ENCODE measurements at places on chromosomes 3 and 15.

GRCh38 chr3:138359919-138360868 is 11.8 kb downstream of the MRAS start:
- no peak for DNase-seq

GRCh38 chr3:143910756-143911155 is 60.9 kb upstream of the DIPK2A start:
- no peak for DNase-seq

DNA sequence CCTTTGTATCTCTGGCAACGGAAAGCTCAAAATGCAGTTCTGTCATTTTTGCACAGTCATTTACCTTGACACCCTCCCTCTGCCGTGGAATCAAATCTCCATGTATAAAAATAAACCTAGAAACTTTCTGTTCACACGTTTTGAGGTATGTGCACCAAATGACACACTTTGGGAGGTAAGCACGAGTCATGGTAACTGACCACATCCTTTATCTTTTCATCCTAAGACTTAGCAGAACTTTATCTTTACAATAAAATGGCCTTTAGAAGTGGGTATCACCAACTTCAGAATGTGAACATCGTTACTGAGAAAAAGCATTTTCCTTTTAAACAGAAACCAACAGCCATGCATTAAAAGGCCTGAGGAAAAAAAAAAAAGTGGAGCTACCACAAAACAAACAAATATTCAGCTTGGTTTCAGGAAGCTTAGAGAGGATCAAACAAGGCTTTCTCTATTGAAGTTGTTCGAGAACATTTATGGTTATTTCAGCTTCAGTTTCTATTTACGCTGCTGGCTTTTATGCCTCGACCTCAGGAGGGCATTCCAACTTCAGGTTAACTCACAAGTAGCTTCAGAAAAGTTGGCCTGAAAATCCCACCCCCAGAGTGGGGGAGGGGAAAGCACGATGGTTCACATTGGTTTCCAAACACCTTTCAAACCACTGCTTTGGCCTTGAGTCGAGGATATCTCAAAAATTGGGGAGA is 171.1 kb upstream of the ICE2 start:
- DNase-seq, result peak; percentile 86

DNA sequence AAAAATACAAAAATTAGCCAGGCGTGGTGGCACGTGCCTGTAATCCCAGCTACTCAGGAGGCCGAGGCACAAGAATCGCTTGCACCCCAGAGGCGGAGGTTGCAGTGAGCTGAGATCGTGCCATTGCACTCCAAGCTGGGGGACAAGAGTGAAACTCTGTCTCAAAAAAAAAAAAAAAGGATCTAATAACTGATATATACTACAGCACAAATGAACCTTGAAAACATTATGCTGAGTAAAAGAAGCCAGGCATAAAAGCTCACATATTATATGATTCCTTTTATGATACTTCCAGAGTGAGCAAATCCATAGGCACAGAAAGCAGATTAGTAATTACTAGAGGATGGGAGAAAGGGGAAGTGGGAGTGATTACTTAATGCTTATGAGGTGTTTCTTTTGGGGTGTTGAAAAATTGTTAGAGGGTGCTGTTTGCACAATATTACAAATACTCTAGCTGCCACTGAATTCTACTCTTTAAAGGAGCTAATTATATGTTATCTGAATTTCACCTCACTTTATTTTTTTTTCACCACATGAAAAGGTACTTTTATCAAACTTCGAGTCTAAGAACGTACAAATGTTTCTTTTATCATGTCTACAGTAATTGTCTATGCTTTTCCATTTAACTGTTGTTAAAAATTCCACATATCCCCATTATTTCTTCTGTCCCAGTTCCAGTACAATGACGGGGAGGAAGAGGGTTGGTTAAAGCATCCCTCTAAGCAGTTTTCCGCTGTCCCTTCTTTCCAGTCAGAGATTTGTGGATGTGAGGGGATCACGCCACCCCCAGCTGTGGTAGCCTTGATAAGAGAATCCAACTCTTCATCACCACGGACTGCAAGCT is 77.7 kb upstream of the FAM174B start:
- DNase-seq, result no peak

DNA sequence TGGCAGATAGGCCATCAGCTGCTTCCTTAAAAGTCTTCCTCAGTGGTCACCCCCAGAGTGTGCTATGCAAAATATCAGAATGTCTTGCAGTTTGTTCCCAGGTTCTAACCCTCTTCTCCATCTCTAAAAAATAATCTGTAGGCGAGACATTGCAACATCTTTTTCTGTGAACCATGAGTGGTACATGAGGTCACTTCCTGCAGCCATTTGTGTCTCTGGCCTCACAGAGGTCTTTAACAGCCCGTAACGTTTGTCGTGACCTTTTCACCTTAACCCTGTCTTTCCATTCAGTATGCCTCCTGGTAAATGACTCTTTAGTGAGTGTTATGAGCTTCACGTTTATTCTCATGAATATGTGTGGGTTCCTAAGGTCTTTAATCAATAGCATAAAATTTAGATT is 145.4 kb downstream of the KLHL25 start:
- peak; percentile 48 for DNase-seq

GRCh38 chr3:58463181-58463941 is 28.5 kb upstream of the KCTD6 start:
- DNase-seq, result peak; percentile 94

GRCh38 chr15:88610701-88611231 is 10.4 kb upstream of the AEN start:
- DNase-seq, result no peak

DNA sequence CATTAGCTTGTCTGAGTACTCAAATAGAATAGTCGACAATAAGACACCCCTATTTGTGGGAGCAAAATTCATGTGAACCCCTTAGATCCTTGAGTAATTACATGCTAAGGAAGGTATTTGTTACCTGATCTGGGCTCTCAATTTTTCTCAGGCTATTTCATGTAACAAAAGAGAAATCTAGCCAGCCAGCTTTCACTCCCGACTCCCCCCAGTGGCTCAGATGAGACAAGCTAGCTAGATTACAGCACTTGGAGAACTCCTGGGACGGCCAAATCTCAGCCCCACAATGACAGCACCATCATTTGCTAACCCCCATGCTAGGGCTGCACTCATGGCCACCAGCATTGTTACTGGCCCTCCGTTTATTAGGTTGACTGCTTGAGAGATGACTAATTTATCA is 41.3 kb downstream of the GLDN start:
- DNase-seq, result peak; percentile 15

- no peak for DNase-seq
Observed at GRCh38 chr3:53142986-53143385, 12.8 kb upstream of the RFT1 start.

GRCh38 chr3:155512175-155512866 is 218.8 kb upstream of the STRIT1 start:
- DNase-seq, result no peak

GRCh38 chr3:44685128-44685800 is 27.2 kb upstream of the ZNF502 start:
- DNase-seq, result peak; percentile 4

- DNase-seq, result peak; percentile 73
Observed at GRCh38 chr3:69739204-69740102, at the start of gene MITF. MITF (plus strand) TSS chr3:69739464; CDS start chr3:69739598, 134 bp downstream.

DNA sequence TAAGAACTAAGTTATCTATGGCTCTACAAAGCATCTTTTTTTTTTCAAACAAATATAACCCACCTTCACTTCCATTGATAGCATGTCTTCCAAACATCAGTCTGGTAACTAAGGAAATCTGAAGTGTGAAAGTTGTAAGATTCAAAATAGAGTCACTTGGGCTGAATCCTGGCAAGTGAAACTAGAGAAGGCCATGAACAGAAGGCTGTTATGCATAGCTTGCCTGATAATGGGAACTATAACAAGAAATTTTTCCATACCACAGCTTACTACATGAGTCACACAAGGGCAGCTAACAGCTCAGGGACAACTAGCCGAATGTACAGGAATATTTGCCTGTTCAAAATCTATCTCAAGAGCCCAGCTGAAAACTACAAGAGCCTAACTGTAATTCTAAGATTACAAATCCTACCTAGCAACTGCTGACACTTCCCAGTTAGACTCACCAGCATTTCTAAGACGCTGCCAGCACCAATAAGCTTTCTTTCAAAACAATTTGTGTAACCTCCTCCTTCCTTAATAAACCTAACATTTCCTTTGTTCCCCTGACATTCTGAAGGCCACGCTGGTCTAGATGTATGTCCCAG is 1066.5 kb downstream of the PLOD2 start:
- no peak for DNase-seq

GRCh38 chr3:9412293-9412692 is 14.9 kb downstream of the SETD5 start:
- no peak for DNase-seq

GRCh38 chr3:124784686-124785382 is 54.6 kb downstream of the UMPS start:
- peak; percentile 16 for DNase-seq

GRCh38 chr3:197728487-197728886 is 8.2 kb downstream of the RUBCN start:
- no peak for DNase-seq

GRCh38 chr3:46585799-46586693 is 19.9 kb upstream of the LRRC2 start:
- DNase-seq, result no peak

GRCh38 chr3:181999314-181999713 is 287.6 kb downstream of the SOX2 start:
- DNase-seq, result no peak

DNA sequence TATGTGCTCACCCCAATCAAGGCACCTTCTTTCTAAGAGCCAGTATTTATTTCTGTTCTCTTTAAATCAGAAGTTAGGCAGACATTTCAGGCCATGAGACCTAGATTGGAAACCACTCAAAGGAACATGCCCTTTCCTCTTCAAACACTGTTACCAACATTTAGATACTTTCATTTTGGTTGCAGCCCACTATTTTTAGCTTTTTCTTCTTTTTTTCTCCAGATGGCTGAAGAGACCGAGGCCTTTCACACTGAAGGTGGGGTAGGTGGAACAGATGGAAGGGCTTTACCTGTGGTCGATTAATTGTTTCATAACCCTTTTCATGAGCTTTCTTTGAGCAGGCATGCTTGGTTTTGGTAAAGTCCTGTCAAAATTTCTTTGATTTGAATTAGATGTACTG is 10.9 kb upstream of the LZTFL1 start:
- no peak for DNase-seq

- no peak for DNase-seq
Observed at GRCh38 chr3:74067296-74067695, 442.6 kb upstream of the PDZRN3 start.

DNA sequence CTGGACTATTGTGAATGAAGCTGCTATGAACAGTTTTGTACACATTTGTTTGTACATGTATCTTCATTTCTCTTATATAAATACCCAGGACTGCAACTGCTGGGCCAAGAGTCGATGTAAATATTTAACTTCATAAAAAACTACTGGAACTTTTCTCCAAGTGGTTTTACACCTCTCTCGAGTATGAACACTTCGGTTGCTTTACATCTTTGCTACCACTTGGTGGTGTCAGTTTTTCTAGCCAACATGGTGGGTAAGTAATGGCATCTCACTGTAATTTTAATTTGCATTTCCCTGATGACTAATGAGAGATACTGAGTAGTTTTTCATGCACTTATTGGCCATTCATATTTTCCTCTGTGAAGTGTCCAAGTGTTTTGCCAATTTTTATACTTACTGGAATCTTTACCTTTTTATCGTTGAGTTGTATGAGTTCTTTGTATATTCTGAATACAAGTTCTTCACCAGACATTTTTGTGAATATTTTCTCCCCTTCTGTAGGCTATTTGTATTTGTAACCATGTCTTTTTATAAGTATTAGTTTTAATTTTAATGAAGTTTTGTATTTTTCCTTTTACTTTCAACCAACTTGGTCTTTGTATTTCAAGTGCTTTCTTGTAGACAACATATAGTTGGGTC is 44.4 kb downstream of the PCOLCE2 start:
- DNase-seq, result peak; percentile 47

DNA sequence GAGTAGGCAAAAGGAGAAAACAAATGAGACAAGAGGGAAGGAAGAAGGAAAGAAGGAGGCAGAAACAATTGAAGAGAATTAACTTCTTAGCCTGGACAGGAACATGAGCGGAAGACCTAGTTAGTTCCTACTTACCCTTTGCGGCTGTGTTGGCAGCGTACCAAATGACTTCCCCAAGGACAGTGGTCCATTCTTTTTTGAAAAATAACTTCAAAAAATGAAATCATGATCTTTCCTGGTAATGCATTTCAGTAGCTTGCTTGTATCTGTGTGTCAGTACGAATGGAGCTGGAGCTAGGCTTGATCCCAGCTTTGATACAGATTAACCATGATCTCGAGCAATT is 41.5 kb upstream of the CFAP161 start:
- DNase-seq, result no peak

DNA sequence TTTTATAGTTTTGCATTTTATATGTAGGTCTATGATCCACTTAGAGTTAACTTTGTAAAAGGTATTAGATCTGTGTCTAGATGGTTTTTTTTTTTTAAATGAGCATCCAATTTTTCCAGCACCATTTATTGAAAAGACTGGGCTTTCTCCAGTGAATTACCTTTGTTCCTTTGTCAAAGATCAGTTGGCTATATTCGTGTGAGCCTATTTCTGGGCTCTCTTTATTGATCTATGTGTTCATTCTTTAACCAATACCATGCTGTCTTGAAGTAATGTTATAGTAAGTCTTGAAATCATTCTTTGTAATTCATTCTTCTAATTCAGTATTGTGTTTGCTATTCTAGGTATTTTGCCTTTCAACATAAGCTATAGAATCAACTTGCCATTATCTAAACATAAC is 165.4 kb upstream of the ARPP21 start:
- no peak for DNase-seq

- no peak for DNase-seq
Observed at GRCh38 chr15:58037723-58038301, 27.7 kb downstream of the ALDH1A2 start.

DNA sequence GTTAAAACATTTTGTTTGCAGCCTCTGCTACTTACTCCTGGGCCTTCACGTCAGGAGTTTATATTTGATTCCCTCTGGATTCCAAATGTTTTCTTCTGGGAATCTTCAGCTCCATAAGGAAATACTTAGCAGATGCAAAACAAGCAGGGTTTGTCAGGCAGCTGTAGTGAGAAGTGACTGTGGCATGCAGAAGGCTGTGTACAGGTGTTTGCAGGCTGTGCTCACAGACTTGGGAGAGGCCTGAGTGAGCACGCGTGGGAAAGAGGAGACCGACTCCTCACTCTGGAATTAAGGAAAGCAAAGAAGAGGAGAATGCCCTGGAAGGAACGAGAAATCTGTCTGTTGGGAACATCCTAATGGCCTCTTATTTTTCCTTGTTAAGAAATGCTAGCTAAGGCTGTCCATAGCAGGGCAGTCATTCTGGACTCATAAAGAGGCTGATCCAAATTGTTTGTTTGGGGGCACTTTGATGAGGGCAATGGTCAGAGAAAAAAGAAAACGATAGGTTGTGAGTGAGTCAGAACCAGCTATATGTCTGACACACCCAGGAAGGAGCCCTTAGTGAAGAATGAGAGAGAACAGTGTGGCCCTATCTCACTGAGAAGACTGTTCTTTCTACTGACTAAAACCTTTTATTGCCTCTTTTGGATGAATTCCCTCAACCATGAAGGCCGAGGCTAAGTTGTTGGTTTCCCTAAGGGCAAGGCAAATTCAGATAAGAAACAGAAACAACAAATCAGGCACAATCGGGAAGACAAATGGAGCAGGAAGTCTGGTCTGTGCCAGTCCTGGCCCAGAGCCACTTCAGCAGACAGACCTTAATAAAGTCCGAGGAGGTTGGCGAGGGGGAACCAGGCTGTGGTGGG is 82.6 kb downstream of the TGFBR2 start:
- peak; percentile 48 for DNase-seq
